ENCODE measurements at places on chromosomes 6 and 20.

- no peak for DNase-seq
Observed at GRCh38 chr6:168098431-168098861, 19.4 kb upstream of the FRMD1 start.

DNA sequence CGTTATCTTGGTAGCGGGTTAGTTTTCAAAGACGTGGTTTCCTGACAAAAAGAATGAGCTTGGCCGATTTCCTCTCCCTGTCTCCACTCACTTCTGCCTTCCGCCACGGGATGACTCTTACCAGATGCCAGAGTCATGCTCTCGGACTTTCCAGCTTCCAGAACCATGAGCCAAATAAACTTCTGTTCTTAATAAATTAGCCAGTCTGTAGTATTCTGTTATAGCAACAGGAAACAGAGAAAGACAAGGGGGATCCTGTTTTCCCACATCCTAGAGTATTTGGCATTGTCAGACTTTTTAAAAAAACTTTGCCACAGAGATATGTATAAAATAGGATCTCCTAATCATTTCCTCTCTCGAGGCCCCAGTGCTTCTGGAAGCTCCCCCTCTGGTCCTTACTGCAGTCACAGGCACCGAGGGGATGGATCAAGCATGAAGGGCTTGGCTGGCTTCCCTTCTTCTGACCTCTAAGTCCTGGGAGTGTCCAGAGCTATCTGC, 84.9 kb upstream of the NAA20 start:
- DNase-seq, result peak; percentile 24

GRCh38 chr6:4943716-4944115, 60.1 kb downstream of the RPP40 start:
- DNase-seq, result no peak

- peak; percentile 92 for DNase-seq
Observed at GRCh38 chr6:15313367-15313766, 67.5 kb downstream of the JARID2 start.

- DNase-seq, result no peak
Observed at GRCh38 chr6:129605095-129605494, 104.9 kb downstream of the ARHGAP18 start.

DNA sequence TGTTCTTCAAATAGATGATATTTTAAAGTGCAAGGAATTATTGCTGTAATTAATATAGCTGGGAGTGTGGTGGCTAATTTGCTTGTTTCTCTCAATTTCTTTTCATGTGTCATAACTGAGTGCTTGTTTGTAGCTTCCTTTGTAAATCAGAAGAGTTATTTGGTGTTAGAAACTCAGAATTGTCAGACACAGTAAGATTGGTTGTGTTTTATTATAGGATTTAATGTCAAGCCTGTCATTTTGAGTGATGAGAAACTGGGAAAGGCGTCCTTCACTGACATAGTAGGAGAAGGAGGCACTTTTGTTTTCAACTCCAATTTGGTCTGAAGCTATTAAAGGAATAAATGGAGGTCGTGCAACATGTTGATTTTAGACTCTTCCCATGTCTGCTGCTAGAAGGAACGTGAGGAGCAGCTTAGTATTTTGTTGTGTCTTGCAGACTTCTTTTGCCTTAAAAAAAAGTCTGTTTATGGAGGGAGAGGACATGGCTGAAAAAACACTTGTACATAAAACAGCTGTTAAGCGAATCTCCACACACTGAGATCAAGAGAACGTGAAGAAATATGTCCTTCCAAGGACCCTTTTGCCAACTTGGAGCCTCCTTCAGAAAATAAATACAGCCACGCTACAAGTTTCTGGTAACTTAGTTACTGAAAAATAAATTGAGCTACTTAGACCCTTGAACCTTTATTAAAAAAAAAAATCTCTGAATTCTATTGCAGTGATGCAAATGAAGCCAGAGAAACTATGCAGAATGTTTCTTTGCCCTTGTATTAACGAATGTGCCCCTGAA, 59.5 kb downstream of the BMP6 start:
- DNase-seq, result no peak

- no peak for DNase-seq
Observed at GRCh38 chr6:111478749-111479148, 4.3 kb downstream of the REV3L start.

DNA sequence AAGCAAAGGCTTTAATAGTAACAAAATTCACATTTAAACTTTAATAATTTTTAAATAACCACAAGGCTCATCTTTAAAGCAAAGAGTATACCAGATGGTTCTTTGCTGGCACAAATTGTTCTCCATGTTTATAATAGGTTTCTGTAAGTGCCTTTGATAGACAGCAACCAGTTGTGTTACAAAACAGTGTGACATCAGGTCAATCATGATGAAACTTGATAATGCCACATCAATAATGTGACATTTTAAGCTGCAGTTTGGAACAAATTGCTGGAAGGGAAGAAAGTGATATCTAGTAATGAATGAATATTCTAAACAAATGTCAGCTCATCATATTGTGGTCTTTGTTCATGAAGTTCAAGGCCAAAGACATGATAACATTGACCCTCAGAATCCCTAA, 87.5 kb upstream of the MEI4 start:
- no peak for DNase-seq

DNA sequence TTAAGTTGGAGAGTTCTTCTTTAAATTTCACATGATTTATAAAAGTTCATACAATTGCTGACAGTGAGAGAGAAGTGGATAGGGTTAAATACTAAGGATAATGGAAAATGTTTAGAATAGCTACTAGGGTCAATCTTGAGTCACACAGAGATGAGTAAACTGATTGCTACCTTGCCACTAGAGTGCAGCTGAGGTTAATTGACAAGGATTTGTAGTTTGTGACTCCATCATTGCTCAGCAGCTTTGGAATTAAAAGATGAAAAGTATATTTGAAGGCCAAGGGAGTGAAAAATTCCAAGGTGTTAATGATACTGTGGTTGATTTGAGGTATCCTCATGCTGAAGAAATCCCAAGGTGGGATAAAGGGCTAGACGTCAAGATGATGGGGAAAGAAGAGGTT, 524.0 kb downstream of the UTRN start:
- DNase-seq, result no peak

- no peak for DNase-seq
Observed at GRCh38 chr20:32112841-32113240, 3.3 kb downstream of the TM9SF4 start.

DNA sequence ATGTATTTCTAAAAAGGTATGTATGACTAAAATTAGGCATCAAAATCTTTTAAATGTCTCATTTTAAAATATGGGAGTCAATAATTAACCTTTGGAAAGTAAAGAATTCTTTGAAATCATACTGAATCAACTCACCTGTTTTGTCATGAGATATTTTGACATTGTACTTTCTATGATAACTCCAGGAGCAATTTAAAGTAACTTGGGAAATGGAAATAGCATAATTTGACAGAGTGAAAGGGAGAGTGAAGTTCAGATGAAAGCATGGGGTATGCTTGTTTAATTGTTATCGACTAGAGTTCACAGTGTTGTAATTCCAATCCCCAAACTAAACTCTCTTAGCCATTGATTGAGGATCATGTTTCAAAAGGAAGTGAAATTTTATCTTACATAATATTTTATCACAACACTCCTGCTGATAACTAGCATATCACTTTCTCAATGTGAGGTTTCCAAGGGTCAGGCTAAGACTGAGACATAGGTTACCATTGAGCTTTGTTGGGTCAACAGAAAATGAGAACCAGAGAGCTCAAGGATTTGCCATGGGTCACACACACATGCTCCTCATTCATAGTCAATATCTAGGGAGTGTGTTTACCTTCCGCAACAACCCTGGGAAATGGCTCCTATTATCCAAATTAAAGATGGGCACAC, 2.3 kb downstream of the GSTA1 start:
- DNase-seq, result no peak

DNA sequence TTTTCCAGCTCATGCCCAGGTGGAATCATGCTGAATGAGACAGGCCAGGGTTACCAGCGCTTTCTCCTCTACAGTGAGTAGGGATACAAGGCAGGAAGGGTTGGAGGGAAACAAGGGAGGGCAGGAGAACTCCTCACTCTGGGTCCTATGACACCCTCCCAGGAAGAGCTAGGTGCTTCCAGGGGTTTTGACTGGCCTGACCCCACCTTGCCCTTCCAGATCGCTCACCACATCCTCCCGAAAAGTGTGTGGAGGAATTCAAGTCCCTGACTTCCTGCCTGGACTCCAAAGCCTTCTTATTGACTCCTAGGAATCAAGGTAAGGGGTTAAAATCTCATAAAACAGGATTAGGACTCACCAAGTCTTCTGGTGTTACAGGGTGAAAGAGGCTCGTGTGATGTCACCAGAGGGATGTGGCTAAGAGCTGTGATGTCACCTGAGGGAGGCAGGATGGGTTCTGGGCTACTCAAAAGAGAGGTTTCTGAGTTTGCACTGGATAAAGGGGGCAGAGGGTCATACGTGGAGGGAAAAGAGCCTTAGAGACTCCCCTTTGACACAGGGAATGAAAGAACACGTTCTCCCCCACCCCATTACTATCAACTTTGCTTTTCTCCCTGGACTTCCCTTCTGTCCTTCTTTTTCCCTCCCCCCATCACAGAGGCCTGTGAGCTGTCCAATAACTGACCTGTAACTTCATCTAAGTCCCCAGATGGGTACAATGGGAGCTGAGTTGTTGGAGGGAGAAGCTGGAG, 1.9 kb downstream of the APOM start:
- DNase-seq, result no peak

DNA sequence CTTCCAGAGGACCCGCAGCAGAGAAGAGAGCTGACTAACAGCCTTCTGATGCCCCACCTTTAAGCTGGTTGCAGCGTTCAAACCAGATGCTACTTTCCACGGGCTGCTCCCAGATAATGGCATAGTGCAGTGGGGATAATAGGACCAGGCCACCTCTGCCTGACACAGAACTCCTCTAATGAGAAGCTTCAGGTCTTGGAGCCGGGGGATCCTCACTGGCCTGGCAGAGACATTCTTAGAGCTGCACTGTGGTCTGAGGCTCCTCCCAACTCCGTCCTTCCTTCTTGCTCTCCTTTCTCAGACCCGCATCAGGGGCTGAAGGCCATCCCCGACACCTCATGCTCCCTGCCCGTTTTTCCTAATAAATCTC, 206.6 kb upstream of the MARCKS start:
- DNase-seq, result no peak

All from SK-N-MC (cell line).